ENCODE measurements at places on chromosomes 11 and 22.

DNA sequence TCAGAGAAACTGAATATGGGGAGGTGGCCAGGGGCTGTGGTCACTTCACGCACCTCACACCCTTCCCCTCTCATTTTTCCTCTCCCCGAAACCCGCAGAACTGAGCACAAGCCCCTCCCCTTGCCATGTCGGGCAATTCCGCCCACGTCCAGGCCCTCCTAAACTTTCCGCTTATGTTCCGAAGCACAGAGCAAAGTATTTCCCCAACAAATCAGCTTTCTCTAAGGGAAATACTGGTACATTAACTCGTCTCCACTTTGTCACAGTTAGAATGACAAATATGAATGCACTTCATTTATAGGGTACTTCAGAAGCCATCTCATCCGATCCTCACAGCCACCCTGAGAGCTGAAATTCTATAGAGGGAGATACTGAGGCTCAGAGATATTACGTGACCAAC is 94.7 kb upstream of the TMEM45B start:
- no peak for DNase-seq

DNA sequence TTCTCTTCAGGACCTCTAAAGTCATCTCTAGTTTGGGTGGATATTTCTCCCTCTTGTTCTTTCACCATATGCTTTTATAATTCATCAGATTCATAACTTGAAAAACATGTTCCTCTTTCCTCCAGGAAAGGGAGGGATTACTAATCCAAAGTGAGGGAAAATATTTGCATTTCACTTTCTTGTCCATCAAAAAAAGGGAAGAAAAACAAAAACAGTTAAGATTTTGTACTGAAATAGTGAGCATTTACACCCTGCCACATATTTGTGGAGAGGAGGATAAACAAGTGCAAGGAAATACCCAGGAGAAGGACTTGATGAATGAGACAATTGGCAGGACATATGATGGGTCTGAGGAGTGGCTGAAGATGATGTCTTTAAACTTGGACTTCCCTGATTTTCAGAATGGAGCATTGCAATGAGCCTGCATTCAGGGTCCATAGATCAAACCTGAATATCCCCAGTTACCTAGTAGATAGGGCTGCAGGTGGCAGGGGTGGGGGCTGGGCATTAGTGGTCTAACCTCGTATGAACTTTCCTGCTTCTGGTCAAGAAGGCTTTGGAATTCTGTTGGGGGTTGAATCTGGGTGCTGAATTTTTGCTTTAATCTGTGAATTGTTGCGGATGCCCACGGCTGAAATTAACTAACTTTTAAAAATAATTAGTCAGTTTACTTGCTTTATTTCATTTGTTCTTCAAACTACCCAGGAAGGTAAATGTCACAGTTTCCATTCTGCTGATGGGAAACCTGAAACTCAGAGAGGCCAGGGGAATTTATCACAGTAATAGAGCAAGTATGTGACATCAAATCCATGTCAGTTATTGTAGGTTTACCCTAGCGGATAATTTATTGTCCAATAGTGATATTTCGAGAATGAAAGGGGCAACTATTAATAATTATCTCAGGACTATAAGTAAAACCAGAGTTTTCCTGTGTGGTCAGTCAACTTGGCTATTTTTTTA is 36.9 kb upstream of the TMEM123 start:
- DNase-seq = no peak

GRCh38 chr11:93622043-93622442 is 39.4 kb upstream of the CEP295 start:
- no peak for DNase-seq

DNA sequence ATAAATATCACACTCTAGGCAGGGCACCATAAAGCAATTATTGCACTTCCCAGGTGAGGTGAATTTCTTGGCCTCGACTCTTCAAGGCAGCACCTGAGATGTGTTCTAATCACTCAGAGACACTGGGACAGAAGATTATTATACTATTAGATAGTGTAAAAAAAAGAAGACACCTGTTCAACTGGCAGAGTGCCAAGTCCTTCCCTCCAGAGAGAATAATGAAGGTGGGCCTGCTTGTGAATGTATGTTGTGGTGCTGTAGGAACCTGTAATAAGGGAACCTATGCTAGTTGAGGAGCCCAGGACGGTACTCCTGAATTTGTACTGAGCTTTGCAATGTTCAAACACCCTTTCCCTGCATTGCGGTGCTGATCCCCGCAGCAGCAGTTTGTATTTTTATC is 107.5 kb downstream of the NXPE2 start:
- DNase-seq = no peak

DNA sequence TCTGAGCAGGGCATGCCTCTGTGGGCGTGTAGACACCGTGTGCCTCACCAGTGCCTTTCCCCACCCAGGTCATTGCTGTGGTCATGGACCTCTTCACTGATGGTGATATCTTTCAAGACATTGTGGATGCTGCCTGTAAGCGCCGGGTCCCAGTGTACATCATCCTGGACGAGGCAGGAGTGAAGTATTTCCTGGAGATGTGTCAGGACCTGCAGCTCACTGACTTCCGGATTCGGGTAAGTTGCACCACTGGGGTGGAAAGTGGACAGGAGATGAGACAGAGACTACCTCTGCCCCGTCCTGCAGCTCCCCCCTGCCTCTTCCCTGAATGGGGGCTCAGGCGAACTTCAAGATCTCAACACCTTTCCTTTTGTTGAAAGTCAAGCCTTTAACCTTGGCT is 24.3 kb downstream of the FAM83F start:
- no peak for DNase-seq

DNA sequence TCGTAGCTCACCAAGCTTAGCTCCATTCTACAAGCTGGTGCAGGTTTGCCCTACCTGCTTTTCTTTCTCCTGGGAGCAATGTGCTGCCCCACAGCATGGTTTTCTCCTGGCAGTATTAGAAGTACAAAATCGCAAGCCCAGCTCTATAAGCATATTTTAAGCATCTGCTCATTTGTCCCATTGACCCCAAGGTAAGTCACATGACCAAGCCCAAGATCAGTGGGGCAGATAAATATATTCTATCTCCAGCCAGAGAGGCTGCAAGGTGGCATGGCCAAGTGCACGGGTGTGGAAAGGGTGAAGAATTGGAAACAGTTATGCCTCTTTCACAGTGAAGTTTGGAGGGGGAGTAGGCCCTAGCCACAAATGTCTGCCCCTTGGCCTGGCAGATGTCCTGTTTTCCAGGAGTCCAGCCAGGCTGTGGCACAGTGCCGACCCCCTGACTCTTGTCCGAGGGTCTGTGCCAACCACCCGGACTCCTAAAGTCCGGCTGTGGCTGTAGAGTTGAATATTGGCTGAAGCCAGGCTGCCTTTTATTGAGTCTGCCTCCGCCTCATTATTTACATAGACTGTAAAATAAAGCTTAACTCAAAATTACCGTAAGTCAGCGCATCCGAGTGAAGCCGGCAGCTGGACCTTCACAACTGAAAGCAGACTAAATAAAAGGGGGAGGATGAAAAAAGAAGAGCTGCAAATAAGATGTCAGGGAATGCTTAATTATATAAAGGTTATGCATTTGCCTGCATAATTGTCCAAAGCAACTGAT is 165.7 kb downstream of the COMMD9 start:
- no peak for DNase-seq

All from left renal cortex interstitium (tissue), 4 donors.